Activated CD8-positive, alpha-beta T cell treated with anti-CD3 and anti-CD28 coated beads for 36 hours (primary cell): ENCODE measurements at places on chromosomes 5 and 9. TPM values are rescaled to one million over a fixed set of nuclear protein-coding genes. Genes with fewer than 3 reads are reported as not detected.

DNA sequence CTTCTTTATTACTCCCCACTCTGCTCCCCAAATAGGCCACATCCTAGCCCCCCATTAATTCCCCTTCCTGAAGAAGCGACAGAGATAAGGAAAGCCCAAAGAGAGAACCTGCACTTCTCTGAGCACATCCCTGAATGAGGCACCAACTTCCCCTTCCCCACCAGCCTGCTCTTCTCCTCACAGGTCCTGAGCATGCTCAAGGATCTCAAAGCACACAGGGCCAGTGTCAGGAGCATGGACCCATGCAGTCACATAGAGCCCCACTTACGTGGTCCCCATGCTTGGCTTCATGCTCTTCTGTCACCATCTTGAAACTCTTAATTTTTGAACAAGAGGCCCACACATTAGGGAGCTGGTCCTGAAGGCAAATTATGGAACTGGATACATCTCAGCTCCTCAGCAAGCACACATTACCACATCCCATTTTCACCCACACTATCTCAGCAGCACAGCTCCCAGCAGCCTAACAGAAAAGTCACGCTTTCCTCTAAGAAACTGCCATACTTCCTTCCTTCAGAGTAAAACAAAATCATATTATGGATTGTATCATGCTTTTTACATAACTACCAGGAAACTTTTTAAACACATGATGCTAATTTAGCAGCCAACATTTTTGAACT is 99.8 kb downstream of the NFIB start:
- DNase-seq: no peak

DNA sequence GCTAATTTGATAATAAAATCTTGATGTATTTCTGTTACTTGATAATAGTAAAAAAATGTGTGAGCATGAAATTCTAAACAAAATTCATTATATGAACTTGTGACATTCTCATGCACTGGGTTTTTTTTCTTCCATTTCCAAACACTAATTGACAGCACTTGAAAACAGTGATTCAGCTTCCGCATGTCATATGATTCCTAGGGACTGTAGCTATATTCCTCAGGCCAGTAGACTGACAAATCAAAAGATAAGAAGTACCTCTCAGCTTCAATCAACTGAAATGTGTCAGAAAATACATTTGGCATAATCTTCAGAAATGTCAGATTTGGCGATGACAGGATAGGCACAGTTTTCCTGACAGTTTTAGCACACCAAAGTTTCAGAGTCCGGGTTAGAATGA is 52.5 kb downstream of the EFNA5 start:
- DNase-seq: no peak

GRCh38 chr5:172245703-172246125 is 37.9 kb downstream of the UBTD2 start:
- DNase-seq: no peak

DNA sequence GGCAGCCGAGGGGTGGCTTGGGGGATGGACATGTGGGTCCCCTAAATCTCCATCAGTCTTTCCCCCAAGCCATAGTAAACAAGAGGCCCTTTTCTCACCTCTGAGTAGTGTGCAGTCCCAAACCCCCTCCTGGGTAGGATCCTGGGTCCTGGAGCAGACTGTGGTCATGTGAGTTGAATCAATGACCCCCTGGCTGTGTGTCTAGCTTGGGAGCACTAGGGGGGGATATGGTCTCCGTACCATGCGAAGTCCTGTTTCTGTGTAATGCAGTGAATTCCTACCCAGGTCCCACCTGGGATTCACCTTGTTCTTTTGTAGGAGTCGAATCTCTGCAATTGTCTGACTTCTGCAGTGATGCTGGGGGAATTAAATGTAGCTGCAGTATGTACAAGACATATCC is 66.2 kb downstream of the FGF18 start:
- DNase-seq: no peak

SHC3 gene
- not detected for total RNA-seq

FIBCD1 gene
- not detected for total RNA-seq

- peak; percentile 65 for DNase-seq
Observed at GRCh38 chr9:33158843-33159776, 8.0 kb downstream of the B4GALT1 start.
